ENCODE measurements at places on chromosomes 3 and 15.

GRCh38 chr3:183825456-183826161 is at the start of gene MAP6D1:
TSS of gene MAP6D1 (minus strand) at chr3:183825577. CDS start at chr3:183825547, 30 bp downstream.
- DNase-seq = peak; percentile 68

DNA sequence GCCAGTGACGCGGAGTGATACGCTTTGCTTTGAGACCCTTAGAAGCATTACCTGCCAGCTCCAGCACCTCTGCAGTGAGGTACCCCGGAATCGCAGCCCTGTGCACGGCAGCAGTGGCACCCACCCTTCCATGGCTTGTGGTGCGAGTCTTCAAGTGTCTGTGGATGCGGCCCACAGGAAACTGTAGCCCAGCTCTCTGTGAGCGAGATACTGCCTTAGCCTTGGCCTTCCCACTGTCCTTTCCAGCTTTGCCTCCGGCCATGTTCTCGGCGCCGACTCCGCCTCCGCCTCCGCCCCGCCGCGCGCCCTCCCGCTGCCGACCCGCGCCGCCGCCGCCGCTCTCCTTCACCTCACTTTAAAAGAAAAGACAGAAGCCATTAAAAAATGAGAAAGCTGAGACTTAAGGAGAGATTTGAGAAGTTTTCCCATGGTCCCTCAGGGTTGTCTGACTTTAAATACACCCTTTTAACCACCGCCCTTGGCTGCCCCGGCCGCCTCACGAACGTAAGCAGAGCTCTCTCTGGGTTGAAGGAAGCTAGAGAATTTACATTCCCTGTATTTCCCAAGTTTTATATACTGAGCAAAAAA is 78.5 kb upstream of the FAM174B start:
- no peak for DNase-seq

DNA sequence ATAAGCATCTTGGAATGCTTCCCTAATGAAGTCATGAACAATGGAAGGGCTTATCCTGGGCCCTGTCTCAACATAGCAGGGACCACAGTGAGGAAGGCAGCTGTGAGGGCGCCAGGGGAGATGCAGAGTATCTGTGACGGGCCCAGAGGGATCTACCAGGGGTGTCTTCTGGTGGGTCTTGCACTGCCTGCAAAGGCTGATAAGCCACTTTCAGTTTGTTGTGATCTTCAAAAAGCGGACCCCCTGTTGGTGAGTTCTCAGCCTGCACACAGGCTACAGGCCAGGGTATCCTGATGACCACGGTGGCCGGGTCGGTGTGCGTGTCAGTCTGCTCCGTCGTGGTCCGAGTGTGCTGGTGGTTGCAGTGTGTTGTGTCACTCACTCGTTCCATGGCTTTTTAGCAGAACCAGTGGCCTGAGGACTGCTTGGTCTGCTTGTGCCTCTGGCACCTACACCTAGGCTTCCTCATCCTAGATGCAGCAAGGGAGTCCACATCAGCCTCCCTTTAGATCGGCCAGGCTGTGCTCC is 46.8 kb downstream of the CHDH start:
- DNase-seq = no peak

DNA sequence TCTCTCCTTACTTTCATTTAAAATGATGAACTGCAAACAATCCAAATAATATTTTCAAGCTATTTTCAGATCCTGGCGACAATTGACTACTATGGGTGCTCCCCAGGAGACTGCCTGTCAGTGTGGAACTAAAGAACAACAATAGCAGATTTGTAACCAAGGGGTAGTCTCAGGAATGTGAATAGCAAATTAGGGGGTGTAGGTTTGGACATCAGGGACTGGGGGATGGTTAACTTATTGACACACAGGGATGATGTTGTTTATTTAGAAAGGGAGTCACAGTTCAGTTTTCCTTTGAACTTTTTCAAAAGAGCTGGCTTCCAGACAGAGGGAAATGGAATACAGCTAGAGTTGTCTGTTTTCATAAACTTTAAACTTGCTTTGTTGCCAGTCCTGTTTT is 229.8 kb downstream of the LRTM1 start:
- no peak for DNase-seq

DNA sequence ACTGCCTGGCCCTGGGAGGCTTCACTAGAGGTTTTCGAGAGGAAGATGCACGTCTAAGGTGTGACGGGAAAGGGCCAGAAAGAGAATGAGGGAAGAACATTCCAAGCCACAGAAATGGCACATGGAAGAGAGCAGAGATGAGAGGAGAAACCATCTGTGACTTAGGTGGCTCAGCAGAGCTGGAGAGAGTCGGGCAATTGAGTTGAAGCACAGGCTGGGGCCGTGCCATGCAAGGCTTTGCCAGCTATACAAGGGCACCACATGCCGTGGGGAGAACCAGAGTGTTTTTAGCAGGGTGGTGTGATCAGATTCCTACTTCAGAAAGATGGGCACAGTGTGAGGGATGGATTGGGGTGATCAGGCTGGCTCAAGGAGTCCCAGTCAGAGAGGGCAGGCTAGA is 126.1 kb downstream of the VGLL4 start:
- DNase-seq = no peak

GRCh38 chr3:158794936-158795518 is 6.8 kb upstream of the MFSD1 start:
- no peak for DNase-seq

- DNase-seq = no peak
These were observed 5.2 kb downstream of the GRM2 start for GRCh38 chr3:51712038-51712420.

DNA sequence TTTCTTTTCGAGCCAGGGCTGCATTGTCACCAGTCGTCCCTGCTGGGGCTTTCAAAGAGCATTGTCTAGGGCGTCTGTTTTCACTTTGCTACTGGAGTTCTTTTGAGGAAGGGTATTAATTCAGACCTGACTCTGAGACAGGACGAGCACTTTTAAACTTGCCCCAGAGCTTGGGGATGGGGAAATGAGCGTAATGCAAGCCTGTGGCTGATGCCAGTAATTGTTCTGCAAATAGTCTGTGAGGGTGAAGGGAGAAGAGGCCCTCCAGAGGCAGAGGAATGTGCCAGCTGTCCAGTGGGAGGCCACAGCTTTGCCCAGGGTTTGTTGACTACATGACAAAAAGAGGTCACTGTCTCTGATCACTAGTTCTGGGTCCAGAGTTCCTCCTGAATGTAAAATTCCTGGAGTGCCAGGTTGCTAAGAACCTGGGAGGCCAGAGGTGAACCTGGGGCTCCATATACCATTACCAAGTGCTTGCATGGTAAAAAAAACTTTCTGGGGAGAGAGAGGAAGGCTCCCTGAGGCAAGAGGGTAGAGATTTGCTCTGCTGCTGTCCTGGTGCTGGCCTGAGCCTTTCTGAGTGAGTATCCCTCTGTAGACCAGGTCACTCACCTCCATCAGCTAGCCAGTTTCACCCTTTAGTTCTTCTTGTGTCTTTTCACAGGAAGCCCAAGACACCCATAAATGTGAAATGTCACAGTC is 14.8 kb downstream of the EEFSEC start:
- peak; percentile 23 for DNase-seq

DNA sequence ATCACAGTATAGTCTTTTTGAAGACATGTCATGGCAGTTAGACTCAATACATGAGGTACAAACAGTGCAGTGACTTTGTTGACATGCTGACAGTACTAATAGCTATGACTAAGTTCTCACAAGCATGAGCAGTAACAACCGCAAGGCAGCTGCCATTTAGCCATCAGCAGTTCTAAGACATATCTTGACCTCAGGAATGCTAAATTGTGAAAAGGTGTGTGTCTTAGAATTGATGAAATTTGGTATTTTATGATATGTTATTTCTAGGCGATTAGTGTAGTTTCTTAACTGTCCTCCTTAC is 60.7 kb upstream of the FURIN start:
- DNase-seq = no peak

GRCh38 chr3:9091486-9092235 is 128.4 kb upstream of the RAD18 start:
- no peak for DNase-seq

- no peak for DNase-seq
These were observed 155.9 kb downstream of the RBMS3 start for GRCh38 chr3:29436612-29437323.

DNA sequence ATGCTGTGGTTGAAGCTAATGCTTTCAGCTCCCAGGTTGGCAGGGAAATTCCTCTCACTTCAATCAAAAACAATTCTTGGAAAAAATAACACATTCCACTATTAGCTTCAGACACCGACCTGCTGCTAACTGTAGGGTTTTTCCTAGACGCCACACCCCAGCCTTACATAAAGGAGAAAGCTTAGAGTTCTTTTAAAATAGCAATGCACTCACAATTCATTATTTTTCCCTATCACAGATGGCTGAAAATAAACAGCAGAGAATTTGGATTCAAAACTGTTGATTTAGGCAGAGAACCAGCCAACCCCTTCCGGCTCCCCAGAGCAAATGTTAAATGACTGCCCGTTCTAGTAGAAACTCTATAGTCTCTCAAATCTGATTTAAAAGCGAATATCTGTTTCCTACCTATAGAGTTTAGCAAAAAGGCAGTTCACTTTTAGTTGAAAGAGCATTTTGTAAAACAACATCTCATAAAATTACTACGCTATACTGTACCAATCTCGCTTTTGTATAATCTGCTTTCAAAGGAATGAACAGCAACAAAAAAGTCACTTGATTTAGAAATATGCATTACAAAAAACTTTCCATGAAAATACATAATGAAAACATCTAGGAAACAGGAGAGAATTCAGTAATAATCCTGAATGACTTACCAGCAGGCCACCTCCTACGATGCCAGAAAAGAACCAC is 586 bp downstream of the TM4SF1 start:
- DNase-seq = no peak

GRCh38 chr3:16513141-16514020 is at the start of gene RFTN1:
TSS of gene RFTN1 (minus strand) at chr3:16513699. CDS start at chr3:16493869, 19,830 bp downstream.
- no peak for DNase-seq

GRCh38 chr3:134020135-134020680 is 9.5 kb downstream of the SLCO2A1 start:
- DNase-seq = no peak

DNA sequence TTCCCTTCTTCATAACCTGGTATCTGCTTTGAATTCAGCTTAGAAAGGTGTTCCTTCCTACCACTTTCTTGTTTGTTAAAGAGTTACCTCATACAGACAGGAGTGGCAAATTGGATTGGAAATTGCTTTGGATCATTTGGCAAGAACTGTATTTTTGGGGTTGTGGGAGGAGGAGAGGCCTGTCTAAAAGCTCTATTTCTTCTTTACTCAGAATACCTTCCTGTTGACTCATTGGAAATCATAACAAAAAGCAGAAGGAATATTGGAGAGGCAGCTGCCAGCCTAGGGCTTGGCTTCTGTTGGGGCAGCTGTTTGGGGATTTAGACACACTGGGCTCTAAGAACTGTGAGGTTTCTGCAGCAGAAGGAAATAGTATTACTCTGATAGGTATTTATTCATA is 14.2 kb downstream of the IQGAP1 start:
- no peak for DNase-seq

DNA sequence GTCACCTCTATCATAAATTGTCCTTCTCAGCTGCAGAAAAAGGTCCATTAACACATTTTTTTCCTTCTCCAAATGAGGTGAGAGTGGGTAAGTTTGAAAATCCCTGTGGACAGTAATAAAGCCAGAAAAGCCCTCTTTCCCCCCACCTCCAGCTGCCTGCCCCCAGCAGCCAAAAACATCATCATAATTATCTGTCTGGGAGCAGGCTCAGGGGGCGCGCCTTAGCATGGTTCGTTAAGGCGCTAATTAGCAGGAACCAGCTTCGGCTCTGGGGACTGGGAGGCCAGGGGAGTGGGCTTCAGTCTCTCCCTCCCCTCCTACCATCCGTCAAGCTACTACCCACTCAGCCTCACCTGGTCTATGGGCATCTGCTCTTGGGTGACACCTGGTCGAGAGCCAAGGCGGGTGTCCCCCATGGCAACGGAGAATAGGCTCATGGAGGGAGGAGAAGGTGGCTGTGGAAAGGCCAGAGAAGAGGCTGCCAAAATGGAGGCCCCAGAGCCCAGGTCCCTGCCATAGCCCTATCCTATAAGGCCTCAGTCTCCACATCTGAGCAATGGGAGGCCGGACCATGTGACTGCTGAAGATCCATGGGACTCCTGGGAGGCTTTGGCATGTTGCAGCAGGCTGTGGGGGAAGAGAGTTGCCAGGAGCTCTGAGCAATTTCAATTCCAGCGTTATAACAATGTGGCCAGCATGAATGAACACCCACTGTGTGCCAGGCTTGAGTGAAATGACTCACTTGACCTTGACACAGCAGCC is 140.1 kb upstream of the LINGO1 start:
- DNase-seq = no peak

DNA sequence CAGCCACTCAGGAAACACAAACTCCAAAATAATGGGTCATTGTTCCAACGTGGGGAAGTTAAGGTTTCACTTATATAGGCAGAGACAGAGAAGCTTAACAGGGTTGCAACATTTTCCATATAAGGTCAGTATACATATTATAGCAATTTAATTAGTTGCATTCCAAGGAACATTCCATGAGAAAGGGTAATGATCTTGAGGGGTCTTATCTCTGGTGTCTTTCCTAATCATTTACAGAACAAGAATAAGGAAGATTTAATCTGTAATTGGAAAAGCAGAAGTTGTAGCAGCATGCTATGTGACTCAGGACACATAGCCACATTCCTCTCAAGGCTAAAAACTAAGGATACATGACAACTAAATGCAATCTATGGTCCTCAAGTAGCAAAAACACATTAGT is 4.9 kb downstream of the MNS1 start:
- no peak for DNase-seq

DNA sequence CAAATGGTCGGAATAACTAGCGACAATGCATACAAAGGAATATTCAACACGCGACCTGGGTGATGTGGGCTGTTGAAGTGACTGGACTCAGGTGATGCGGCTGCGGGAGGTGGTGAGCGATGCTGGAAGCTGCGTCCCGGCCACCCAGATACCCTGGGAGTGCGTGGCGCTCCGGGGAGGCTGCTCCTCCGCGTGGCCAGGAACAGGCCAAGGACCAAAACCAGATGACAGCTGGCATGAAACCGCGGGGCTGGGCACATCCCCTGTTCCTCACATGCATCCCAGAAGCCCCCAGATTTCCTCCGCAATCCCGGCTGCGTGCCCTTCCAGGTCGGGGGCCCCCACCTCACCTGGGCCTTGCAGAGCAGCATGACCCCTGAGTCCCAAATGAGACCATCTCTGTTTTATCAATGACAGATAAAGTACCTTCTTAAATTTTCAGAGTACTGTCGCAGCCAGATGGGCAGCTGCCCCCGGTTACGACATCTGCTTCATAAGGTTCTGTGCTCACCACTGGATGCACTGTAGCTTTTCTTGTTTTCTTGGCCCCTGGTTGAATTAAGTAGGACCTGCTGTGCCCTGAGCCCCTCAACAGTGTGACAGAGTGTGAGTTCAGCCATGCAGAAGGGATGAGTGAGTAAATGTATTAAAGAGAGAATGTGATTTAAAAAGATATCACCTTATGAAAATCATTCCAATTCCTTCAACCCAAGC is 278.2 kb downstream of the GABRG3 start:
- DNase-seq = no peak

DNA sequence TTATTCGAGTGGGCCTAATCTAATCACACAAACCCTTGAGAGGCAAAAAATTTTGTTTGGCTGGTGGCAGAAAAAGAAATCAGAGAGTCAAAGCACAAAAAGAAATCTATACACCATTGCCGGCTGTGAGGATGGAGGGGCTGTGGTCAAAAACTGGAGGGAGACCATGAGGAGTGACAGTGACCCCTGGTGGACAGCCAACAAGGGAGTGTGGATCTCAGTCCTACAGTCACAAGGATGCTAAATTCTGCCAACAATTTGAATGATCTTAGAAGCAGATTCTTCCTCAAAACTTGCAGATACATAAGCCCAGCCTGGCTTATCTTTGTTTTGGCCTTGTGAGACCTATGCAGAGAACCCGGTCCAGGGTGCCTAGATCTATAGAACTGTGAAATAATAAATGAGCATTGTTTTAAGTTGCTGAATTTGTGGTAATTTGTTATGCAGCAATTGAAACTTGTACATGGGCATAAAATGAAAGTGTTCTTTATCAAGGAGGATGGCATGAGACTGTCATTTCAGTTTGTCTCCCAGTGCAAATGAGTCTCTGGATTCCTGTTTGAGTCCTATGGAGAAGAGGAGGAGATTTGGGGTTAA is 103.0 kb upstream of the ARHGEF26 start:
- DNase-seq = peak; percentile 46

Measured in NT2/D1 (cell line).